NCI-H1092 treated with DMSO at 0.1 percent for 48 hours (cell line): ENCODE measurements at places on chromosomes 2 and 18.

- DNase-seq, result no peak
Measured at GRCh38 chr2:98134172-98135005, 47.4 kb downstream of the VWA3B start.

- no peak for DNase-seq
Measured at GRCh38 chr2:110173523-110173922, 31.3 kb downstream of the NPHP1 start.

DNA sequence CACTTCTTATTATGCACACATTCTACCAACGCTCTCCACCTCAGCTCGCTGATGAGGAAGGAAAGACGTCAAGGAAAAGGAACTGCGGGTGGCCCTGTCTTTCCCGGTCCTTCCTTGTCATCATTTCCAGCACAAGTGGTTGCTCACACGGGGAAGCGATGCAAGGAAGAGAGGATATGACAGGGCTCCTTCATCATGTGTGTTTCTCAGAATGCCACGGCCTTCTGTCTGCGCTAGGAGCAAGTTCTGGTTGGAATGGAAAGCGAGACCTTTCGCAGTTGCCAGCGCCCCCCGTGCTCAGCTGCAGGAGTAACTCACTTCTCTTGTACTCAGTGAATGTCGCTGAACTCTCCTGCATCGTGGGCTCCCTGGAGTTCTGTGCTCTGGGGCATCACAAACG is 191.8 kb upstream of the GLI2 start:
- no peak for DNase-seq

GRCh38 chr2:12205086-12205485 is 458.7 kb downstream of the LPIN1 start:
- DNase-seq, result no peak

- peak; percentile 1 for DNase-seq
Measured at GRCh38 chr2:102619414-102620319, at the start of gene SLC9A2. Gene SLC9A2, plus strand, starts transcription at chr2:102619553. Its CDS starts 296 bp downstream, at chr2:102619849.

- no peak for DNase-seq
Measured at GRCh38 chr2:64402876-64403275, 51.1 kb upstream of the LGALSL start.

DNA sequence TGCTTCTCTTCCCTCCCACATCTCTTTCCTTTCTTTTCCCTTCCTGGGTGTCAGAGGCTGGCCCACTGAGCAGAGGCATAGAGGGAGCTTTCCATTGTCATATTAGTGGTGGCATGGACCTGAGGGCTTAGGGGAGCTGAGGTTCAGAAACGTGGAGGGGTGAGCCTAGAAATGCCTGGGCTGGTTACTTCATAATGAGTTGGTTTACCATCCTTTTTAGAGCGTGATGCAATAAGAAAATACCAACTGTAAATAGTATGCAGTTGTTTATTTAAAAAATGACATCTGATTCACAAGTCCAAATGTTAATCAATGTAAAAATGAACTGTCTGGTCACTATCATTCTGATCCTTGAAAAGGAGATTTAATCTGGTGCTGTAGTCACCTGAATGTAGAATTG is 46.3 kb downstream of the MYO1B start:
- DNase-seq, result no peak

DNA sequence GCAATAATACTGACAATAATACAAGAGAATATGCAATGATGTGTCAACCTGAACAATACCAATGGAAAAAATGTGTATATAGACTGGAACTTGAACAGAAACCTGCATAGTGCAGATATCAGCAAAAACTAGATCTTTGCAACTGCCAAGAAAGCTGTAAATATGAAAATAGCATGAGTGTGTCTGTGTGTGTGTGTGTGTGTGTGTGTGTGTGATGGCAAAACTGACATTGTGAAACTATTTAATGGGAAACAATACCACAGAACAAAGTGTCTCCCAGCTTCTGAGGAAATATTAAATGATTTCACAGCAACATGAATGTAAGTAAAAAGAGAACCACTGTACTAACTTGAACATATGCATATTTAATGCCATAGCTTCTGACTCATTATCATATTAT is 558.2 kb upstream of the LINC00305 start:
- no peak for DNase-seq

DNA sequence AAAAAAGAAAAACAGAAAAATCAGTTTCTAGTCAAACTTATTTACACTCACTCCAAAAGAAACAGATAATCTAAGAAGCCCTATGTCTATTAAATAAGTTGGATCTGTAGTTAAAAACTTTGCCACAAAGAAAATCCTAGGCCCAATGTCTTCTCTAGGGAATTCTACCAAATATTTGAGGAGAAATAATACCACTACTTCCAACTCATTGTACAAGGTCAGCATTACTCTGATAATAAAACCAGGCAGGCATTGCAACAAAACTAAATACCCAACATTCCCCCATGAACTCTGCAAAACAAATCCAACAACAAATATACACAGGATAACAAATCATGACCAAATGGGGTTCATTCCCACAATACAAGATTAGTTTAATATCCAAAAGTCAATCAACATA is 73.8 kb upstream of the ST8SIA5 start:
- DNase-seq, result no peak

DNA sequence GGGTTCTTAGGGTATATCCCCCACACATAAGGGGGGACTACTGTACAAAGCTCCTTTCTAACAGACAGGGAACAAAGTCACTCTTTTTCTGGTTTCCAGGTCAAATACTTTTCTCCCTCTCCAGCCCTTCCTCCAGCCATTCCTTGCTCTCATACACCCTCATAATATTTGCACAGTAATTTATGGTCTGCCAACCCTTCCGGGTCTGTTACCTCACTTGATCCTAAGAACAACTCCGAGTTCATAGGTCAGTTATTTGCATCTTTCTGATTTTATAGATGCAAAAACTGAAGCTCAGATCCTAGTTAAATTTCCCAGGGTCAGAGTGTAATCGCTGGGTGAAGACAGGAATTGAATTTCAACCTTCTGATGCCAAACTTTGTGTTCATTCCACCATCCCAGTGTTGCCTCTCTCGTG is 14.8 kb upstream of the MATN3 start:
- no peak for DNase-seq

DNA sequence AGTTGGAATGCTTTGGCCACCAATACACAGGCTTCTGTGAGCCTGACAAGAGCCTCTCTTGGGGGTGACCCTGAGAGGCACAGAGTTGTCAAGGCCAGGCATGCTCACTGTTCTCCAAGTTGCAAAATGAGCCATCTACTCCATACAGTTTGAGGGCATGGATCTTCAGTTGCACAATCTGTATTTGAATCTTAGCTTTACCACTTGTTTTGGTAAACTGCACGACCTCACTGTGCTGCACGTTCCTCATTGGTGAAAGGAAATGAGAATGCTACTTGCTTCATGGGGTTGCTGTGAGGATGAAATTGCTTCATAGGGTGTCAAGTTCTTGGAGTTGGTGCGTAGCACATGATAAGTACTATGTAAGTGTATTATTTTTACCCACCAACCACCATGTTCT is 12.0 kb upstream of the HAAO start:
- DNase-seq, result no peak

DNA sequence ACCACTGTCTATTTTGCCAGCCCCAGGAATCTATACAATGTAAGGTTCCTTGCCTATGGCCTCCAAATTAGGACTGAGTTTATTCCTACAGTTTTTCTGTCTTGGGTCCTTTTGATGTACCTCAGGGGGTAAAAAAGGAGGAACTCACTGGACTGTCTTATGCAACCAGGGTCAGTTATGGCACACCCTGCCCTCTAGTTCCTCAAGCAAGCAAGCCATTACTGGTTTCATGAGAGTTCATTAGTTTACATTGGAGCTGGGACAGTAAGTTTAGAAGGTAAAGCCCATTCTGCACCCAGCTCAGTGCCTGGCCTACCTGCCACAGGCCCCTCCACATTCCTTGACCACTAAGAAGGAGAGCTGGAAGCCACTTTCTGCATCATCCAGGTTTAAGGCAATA is 68.7 kb upstream of the WIPF1 start:
- DNase-seq, result no peak

GRCh38 chr18:27585602-27586173 is 400.6 kb upstream of the CHST9 start:
- DNase-seq, result no peak

- DNase-seq, result peak; percentile 26
Measured at GRCh38 chr2:225002656-225003045, 39.6 kb downstream of the DOCK10 start.

- peak; percentile 62 for DNase-seq
Measured at GRCh38 chr2:26613241-26614215, 27.6 kb downstream of the CIB4 start.

- no peak for DNase-seq
Measured at GRCh38 chr2:768451-768850, 91.2 kb upstream of the TMEM18 start.

GRCh38 chr2:169072163-169072925 is 3.0 kb downstream of the DHRS9 start:
- DNase-seq, result no peak

GRCh38 chr2:229118927-229119326 is 152.2 kb downstream of the PID1 start:
- no peak for DNase-seq

DNA sequence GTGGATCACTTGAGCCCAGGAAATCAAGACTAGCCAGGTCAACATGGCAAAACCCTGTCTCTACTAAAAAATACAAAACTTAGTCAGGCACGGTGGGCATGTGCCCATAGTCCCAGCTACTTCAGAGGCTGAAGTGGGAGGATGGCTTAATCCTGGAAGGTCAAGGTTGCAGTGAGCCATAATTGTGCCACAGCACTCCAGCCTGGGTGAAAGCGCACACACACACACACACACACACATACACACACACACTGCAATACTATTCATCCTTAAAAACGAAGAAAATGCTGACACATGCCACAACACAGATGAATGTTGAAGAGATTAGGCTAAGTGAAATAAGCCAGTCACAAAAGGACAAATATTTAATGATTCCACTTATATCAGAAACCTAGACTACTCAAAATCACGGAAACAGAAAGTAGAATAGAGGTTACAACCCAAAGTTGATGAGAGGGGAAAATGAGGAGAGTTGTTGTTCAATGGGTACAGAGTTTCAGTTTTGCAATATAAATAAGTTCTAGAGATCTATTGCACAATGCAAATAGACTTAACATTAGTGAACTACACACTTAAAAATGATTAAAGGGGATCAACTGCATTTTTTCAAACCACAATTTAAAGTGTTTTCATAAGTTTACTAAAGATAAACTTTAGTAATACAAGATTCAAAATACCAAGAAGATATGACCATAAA is 114.5 kb downstream of the USP34 start:
- no peak for DNase-seq

DNA sequence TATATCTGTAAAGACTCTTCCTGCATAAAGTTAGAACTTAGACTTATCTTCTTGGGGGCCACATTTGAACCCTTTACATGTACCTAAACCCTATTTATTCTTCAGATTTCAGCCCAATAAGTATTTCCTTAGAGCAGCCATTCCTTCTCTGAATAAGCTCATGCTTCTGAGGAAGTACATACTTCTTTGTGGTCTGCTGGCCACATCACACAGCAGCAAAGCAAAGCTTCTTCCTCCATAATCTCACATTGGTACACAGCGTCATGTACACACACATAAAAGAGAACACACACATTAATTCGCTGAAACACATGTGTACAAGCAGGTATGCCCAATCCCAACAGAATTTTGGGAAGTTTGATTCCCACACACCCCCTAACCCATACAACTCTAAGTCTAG is 331.0 kb downstream of the CDH2 start:
- DNase-seq, result no peak

- DNase-seq, result peak; percentile 99
Measured at GRCh38 chr18:42977982-42978637, 137.4 kb downstream of the RIT2 start.

GRCh38 chr2:225842939-225843338 is 443.4 kb downstream of the NYAP2 start:
- DNase-seq, result no peak

- no peak for DNase-seq
Measured at GRCh38 chr2:25976983-25977741, 5.1 kb downstream of the KIF3C start.

DNA sequence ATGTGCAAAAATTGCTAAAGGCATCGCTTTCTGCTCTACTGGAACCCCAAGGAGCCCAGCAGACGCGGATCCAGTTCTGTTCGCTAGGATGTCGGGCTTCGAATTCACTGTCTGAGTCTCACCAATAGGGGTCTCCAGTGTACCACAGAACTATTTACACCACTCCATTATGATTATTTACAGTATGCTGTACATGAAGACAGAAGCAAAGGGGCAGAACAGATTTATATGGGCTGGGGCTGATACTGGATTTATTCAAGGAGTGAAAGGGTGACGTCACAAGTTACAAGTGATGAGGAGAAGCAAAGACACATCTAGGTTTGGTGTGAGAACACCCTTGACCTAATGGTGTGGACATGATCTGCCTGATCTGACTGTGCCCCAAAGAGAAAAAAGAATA is 185.3 kb upstream of the ATP5MC3 start:
- peak; percentile 68 for DNase-seq

DNA sequence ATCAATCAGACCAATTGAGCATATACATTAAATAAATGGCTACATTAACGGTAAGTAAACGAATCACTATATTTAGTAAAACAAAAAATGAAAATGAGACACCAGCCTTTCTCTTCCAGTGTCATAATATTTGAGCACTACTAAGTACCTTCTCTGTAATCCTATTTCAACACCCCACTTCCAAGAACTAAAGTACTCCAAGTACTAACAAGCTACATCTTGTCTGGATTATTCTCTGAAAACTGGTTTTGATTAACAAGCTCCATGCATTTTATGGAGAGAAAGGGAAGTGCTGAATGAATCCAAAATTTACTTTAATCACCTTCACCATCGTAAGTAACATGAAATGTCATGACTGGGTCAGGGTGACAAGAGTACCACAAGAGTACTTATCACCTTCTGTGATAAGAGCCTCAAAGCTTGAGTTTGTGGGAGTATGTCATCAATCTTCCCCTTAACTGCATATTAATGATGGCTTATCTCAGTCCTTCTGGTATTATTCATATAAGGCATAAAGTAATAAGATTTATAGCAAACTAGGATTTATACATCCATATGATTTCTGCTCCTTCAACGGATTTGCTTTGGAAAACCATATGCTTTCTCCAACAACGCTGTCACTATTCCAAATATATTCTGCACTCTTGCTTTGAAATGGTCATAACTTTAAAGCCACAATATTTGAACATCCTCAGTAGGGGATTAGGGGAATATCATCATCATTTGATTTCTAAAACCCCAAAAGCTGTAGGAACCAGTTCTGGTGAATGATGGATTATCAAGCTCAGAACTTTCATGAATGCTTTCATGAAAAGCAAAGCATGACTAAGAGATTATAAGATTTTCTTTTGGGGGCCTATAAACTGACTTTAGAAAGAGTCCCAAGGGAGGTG is 127.0 kb downstream of the ANTXR1 start:
- no peak for DNase-seq

GRCh38 chr2:175080479-175080878 is 75.3 kb upstream of the CHN1 start:
- DNase-seq, result no peak

DNA sequence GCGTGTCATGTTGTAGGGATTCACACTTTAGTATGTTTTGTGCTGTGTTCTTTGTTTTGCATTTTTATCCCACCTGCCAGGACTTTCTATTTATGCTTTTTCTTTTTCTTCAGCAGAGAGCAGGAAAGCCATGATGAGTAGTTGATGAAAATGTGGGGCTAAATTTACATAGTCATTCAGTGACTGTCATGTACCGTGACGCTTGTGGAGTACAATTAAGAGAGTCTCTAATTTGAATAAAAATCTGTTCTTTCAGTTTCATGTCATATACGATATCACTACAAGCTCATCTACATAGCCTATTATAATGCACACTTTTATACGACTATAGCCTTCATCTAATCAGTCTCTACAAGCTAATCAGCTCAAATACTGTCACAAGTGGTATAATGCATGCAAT is 112.7 kb upstream of the SPATS2L start:
- DNase-seq, result no peak
